ACHN (cell line): ENCODE measurements at places on chromosomes 5 and 9.

DNA sequence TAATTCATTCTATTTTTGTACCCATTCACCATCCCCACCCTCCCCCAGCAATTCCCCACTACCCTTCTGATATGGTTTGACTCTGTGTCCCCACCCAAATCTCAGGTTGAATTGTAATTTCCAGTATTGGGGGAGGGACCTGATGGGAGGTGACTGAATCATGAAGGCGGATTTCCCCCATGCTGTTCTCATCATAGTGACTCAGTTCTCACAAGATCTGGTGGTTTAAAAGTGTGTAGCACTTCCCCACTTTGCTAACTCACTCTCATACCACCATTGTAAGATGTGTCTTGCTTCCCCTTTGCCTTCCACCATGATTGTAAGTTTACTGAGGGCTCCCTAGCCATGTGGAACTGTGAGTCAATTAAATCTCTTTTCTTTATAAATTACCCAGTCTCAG is 25.9 kb upstream of the TESK1 start:
- DNase-seq, result no peak

- DNase-seq, result no peak
These were observed 14.9 kb upstream of the ADAM19 start for GRCh38 chr5:157590478-157590877.

DNA sequence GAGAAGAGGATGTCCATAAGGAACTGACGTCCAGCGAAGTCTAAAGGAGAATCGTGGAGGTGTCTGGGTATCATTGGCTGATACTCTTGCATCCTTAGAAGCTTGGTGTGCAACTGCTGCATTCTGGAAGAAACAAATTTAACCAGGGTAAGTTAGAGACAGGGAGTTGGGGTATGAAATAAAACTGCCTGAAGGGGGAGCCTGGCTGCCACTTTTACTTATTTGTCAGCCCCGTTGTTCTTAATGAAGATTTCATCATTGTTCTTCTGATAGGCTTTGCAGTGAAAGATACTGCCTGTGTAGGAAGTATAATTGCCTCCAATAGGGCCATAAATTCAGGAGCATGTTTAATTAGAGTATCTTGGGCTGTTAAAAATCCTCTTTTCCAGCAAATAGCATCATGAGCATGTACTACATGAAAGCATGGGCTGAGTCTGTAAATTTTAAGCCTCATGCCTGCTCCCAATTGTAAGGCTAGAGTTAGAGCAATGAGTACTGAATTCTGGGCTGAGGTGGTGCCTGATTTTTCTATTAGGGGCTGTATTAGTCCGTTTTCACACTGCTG is 1264.5 kb upstream of the ACO1 start:
- DNase-seq, result peak; percentile 51

GRCh38 chr5:497871-498509 is 26.3 kb downstream of the SLC9A3 start:
- DNase-seq, result no peak

DNA sequence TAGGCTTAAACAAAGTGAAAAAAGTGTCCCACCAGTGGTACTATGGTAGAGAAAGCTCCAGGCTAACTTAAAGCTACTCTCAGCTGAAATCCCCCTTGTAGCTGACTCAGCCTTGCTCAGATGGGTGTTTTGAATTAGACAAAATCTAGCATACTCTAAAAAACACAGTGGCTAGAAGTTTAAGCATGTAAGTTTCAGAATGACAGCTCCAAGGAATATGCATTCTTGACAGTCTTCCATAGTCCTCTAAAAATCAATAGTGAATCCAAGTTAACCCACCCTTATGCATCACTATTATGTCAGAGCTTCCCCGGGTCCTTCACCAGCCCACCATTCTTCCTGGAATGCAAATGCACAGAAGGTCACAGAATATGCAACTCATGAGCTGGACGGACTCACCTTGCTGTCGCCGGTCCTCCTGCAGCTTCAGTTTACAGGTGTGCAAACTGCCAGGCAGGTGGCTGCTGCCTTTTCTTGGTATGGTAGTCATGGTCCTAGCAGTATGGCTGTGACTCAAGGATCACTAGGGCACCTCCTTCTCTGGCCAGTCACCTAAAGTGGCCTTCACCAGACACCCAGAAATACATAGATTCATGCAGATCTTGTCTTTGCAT is 668 bp downstream of the RANBP3L start:
- DNase-seq, result no peak

DNA sequence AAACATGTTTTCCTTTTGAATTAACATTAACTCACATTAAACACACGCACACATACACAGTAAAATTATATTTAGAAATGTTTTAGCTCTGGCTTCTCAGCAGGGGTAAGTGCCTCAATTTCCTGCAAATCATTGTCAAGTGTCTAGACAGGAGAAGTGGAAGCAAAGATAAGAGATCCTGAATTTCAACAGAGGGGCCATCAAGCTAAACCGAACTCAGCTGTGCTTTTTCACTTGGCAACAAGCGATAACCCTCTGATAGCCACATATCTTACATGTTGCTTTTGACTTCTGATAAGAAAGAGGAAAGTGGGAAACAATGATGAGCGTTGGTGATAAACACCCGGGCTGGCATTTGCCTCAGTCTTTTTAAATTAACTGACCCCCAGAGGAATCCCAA is 79.7 kb upstream of the SPDL1 start:
- DNase-seq, result no peak
